ENCODE measurements at places on chromosomes 7 and 10.

GRCh38 chr7:3738964-3739363 is 437.9 kb downstream of the SDK1 start:
- no peak for DNase-seq

GRCh38 chr10:24228642-24229041 is 19.7 kb downstream of the KIAA1217 start:
- DNase-seq: no peak

GRCh38 chr10:99369551-99369950 is 40.4 kb downstream of the CNNM1 start:
- no peak for DNase-seq

DNA sequence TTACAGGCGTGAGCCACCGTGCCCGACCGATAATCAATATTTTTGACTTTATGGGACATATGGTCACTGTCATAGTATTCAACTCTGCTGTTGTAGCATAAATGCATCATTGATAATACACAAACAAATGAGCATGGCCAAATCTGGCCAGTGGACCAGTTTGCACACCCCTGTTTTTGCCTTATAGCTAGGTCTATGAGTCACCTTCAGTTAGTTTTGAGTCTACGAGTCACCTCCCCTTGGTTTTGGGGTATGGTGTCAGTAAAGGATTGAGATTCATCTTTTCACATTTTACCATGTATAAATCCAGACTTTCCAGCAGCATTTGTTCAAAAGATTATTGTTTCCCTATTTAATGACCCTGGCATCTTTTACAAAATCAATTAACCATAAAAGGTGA is 362.5 kb upstream of the NRP1 start:
- no peak for DNase-seq

- no peak for DNase-seq
These were observed 424.6 kb downstream of the PAXIP1 start for GRCh38 chr7:154578336-154578735.

DNA sequence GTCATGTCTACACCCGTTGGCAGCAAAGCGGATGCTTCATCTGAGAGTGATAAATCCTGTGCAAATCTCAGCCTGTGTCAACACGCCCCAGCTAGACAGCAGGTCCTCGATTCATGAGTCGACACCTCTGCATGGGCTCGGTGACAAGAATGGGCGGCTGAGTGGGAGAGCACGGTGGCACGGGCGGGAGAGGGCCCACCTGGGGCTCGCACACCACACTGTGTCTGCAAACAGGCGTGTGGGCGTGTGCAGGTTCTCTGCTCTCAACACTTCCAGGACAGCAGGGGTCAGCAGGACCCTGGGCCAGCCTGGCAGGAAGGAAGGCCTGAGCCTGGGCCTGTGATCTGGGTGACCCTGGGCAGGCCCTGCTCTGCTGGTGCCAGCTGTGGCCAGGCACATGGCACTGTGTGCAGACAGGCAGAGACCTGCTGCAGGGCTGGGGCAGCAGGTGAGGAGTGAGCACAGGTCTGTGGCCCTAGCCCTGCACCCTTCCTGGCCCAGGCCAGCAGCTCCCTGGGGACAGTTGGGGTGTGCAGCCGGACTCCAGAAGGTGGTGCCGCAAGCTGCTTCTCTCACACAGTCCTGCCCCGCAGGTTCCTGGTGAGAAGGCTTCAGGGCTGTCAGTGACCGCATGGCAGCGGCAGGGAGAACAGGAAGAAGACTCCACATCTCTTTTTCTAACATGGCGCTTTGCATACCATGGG is 216.4 kb downstream of the ELFN1 start:
- DNase-seq: no peak

DNA sequence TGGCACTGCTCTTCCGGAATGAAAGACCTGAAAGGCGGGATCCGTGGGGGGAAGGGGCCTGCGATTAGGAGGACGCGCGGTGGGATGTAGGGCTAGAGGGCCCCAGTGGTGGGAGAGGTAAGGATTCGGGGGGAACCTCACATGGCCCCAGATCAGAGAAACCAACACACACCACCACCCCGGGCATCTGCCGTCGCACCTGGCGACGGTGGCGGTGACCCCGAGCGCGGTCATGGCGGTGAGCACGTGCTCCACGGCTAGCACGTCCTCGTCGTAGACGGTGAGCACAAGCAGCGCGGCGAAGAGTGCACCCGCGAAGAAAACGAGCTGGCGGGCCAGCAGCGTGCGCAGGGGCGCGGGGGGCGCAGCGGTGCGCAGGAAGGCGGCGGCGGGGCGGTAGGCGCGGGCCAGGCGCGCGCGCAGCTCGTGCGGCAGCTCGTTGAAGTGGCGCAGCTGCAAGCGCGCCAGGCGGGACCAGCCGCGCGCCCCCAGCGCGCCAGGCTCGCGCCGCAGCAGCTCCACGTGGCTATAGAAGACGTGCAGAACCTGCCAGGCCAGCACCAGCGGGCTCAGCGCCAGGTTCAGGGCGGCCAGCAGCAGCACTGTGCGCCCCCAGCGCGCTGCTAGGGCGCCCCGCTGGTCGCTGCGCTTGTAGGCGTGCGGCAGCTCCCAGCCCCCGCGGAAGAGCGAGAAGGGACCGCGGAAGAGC is 5.7 kb downstream of the ATG9B start:
- no peak for DNase-seq

- DNase-seq: no peak
These were observed 59.3 kb upstream of the SDK1 start for GRCh38 chr7:3241686-3242258.

GRCh38 chr10:48947690-48948469 is 8.2 kb upstream of the LRRC18 start:
- DNase-seq: no peak

DNA sequence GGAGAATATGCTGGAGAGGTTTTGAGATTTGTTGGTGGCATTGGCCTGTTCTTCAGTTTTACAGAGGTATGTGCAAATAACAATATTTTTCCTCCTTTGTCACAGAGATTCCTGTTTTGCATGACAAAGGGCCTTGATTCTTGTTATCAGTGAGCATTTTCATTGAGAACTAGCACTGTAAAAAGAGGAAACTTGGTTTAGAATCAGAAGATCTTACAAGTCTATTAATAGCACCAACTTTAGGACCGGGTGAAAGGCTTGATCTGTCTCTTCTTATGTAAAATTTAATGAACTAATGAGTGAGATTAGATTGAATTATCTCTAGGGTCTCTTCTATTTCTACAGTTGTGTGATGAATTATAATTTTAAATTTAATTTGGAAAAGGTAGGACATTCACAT is 25.5 kb downstream of the TSPAN13 start:
- DNase-seq: no peak

DNA sequence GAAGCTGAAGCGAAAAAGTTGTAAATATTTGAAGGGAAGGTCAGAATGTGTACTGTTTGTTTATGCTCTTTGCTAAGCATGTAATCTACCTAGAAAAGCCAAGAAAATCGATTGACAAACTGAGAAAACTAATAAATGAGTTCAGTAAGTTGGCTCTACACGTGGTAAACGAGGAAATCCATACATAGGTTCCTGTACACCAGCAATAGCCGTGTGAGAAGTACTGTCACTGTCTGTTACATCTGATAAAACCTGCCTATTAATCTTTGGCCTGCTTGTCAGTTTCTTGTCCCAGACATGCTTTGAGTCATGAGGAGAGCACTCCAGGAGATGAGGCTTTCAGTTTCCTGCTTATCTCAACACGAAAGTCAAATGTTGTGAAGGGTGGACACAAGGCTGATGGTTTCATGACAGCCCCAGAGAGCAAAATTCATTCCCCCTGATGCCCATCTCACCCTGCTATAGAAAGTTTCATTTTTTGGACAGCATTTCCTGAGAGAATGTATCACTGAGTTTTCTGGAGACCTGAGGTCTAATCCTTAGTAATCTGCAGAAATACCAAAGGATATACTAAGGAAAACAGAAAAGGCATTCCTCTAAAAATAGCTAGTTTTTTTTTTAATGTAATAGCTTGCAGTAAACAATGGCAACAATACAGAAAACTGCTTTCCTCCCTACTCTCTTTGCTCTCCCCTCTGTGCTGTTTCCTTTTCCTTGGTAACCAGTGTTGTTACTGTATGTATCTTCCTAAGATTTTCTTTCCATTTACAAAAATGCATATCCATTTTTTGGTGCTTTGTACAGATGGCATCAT is 18.8 kb downstream of the BMPR1A start:
- no peak for DNase-seq

- DNase-seq: no peak
These were observed 14.9 kb downstream of the YWHAG start for GRCh38 chr7:76343931-76344321.

DNA sequence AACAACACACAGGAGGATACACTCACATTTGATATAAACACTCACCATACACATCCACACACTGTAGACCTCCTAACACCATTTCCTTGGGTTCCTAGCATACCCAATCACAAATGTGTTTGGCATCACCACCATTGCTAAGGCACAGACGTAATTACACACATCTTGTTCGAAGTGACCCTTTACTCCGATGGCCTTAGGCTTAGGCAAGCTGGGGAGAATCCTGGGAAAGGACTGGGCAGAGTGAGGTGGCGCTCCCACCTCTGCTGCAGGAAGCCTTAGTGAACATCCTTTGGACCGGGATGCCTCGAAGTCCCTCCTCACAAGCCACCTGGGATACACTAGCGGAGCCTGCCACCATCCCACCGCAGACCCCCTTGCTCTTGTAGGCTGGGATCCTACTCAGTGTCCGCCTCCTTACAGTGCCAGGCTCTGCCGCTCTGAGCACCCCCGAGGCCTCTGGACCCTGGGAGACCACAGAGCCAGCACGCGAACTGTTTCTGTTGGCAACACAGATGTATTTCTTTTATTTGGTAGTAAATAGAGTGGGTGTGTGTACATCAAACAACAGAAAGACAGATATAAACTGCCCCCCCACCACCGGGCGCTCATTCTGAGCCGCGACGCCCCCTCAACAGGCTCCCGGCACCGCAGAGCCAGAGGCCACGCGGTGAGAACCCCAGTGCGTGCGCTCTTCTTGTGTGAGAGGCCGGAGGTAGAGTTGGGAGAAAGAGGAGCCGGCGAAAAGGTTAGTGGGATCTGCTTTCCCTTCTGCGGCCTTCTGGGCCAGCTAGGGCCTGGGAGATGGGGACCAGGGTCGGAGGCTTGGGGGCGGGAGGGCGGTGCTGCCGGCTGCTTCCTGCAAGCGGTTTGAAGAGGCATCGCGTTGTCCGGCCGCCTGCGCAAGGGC is 5.9 kb upstream of the HMX2 start:
- DNase-seq: no peak

GRCh38 chr10:51074238-51075028 is at the start of gene PRKG1:
TSS of gene PRKG1 (plus strand) at chr10:51074487.
- no peak for DNase-seq

DNA sequence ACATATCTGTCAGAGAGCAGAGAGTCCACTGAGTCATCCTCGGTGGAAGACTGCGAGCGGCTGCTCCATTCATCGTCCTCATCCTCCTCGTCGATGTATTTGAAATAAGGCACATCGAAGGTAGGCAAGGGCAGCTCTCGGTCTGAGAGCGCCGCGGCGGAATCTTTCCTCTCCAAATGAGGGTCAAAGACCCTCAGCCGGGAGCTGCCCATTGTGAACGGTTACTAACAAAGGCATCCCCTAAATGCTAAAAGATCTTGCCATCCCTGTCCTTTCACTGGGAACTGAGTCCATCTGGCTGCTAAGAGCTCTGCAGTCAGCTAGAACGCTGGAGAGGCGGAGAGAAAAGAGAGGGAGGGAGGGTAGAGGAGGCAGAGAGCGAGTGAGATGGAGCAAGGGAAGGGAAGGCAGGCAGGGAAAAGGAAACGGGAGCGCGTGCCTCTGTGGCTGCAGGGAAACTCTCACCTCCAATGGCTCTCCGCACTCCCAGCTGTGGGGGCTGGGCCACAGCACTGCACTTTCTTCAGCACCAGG is 163.4 kb downstream of the RAPGEF5 start:
- DNase-seq: no peak

GRCh38 chr7:2069472-2069860 is 163.3 kb downstream of the MAD1L1 start:
- DNase-seq: no peak

- DNase-seq: no peak
These were observed 37.9 kb upstream of the CNPY1 start for GRCh38 chr7:155584261-155584660.
